ENCODE measurements at places on chromosomes 3 and 15.

DNA sequence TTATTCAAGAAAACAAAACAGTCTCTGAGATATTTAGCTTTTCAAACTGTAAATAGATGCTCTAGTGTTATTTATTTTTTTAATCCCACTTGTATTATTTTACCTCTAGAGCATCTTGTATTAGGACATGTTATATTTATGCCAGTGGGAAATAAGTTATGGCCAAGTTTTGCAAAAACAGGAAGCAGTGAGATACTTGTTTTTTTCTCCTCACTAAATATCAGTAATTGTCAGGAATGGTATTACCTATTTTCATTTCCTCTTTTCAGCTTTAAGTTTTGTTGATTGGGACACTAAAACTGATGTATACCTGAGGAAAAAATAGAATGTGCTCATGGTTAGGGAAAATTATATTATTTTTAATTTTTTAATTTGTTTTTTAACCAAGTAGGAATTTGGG, 8.6 kb upstream of the IL20RB start:
- DNase-seq, result no peak
- H3K4me3 ChIP-seq, result no peak overlapping the region
- H3K27ac ChIP-seq, result no peak overlapping the region
- H3K27me3 ChIP-seq, result no peaks in the 10 kb centered on the region
- H3K36me3 ChIP-seq, result no peaks in the 10 kb centered on the region
- H3K4me1 ChIP-seq, result peaks cover 26% of the 10 kb centered on the region

- no peaks in the 10 kb centered on the region for H3K36me3 ChIP-seq
- H3K4me3 ChIP-seq, result no peak overlapping the region
- DNase-seq, result no peak
- H3K27me3 ChIP-seq, result no peaks in the 10 kb centered on the region
- no peak overlapping the region for H3K27ac ChIP-seq
- no peaks in the 10 kb centered on the region for H3K4me1 ChIP-seq
Measured at GRCh38 chr3:42680806-42681205, 4.5 kb upstream of the KLHL40 start.

GRCh38 chr3:65992106-65992505, 46.6 kb downstream of the MAGI1 start:
- H3K36me3 ChIP-seq, result no peaks in the 10 kb centered on the region
- no peak overlapping the region for H3K4me3 ChIP-seq
- DNase-seq, result no peak
- no peaks in the 10 kb centered on the region for H3K27me3 ChIP-seq

DNA sequence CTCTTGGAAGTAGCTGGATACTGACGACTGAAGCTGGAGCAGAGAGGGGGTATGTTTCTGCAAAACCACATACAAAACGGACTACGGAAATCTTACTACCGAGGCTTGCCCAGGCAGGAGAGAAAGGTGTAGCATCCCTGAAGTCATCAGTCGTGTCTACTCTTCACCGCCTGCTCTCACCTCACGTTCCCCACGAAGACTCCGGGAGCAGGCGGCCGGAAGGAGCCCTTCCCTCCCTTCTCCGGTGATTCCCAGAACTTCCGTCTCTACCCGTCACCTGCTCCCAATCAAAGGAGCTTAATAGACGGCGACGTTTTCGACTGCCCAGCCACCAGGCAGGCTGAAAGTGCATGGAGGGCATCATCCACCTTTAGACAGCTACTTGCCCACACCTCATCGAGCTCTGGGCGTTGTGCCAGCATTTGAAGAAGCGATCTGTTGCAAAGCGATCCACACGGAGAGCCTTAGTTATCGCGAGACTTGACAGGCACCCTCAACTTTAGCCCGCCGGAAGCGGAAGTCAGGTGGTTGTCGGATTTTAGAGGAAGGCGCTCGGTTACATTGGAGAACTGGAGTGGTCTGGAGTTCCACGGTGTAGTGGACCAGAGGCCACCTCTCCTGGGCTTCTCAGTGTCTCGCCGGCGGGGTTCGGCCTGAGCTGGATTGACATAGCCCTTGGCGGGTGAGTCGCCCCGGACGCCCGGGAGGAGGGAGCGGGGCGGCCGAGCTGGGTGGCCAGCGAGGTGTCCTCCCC, at the start of gene RAMAC:
TSS of gene RAMAC (plus strand) at position 523 of the 754 bp plus-strand sequence. CDS start 2,809 bp downstream, outside the sequence.
- no peaks in the 10 kb centered on the region for H3K36me3 ChIP-seq
- peak within 1 kb of the TSS; percentile 64 for H3K27ac ChIP-seq
- no peaks in the 10 kb centered on the region for H3K27me3 ChIP-seq
- peaks cover 8% of the 10 kb centered on the region for H3K4me1 ChIP-seq
- peak within 1 kb of the TSS; percentile 97 for H3K4me3 ChIP-seq
- DNase-seq, result peak; percentile 96

Measured in adrenal gland (tissue), 19 donors.